ENCODE measurements at places on chromosomes 2 and 18.

- DNase-seq = no peak
Measured at GRCh38 chr2:202158796-202159195, 79.6 kb downstream of the SUMO1 start.

GRCh38 chr2:75315436-75315835 lies 116.1 kb upstream of the TACR1 start:
- no peak for DNase-seq

GRCh38 chr18:8987241-8987640 lies 115.3 kb upstream of the NDUFV2 start:
- DNase-seq = no peak

GRCh38 chr2:199983534-199983933 lies 28.2 kb downstream of the MAIP1 start:
- no peak for DNase-seq

DNA sequence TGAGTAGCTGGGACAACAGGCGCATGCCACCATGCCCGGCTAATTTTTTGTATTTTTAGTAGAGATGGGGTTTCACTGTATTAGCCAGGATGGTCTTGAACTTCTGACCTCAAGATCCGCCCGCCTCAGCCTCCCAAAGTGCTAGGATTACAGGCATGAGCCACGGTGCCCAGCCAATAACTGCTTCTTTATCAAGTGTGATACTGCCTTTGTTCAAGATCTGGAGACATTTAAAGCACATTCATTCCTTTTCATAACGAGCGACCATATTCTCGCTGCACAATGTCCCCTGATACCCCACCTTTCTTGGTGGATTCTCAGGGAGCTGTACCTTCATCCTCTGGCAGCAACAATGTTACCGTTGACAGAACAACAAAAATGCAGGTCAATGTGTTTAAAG lies 75.4 kb downstream of the PIEZO2 start:
- DNase-seq = no peak

DNA sequence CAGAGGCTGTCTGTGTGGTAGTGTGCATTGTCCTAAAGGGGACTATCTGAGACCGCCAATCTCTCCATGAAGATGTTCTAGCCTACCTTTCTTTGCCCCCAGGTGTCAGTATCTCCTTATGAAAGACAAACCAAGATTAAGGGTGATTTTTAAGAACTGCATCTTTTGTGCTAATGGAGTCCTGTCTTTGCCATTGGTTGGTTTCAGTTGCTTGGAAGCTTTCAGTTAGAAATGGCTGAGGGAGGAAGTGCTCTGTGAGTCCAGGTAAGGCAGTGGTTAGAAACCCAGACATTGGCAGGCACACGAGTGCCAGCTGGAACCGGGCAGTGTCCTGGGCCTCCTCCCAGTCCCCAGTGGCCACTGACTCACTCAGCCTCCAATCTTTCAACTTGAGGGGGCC lies 111.3 kb downstream of the DOCK10 start:
- DNase-seq = no peak

GRCh38 chr2:19078709-19079108 lies 279.7 kb downstream of the OSR1 start:
- no peak for DNase-seq

- no peak for DNase-seq
Measured at GRCh38 chr2:101512993-101513392, 38.1 kb upstream of the RFX8 start.

- no peak for DNase-seq
Measured at GRCh38 chr2:96330407-96330806, 5.2 kb upstream of the NCAPH start.

DNA sequence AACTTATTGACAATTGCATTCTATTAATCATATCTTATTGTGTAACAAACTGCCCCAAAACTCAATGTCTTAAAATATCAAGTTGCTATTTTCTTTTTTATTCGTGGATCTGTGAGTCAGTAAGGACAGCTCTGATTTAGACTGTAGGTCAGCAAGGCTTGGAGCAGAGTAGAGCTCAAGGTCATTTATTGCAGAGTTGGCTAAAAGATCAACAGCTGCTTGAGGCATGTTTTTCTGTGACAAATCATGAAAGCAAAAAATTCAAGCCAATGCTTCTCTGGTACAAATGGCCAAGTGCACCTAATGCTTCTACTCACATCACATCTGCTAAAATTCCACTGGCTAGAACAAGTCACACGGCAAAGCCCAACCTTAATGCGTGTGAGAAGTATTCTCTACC lies 497.7 kb upstream of the LRATD1 start:
- DNase-seq = no peak

DNA sequence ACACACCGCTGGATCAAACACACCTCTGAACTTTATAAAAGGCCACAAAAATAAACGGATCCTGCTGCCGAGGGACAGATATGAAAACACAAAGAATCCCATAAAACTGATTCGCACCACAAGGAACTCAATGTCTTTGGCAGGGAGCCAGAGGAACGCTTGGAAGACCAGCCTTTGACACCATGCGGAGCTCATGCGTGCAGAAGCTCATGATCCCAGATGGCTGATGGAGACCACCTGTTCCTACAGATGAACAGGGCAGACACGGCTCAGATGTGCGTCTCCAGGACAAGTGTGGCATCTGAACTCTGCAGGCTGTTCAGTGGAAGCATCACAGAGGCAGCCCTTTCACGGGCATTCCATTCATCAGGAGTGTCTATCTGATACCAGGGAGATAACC lies 24.9 kb downstream of the COPS9 start:
- DNase-seq = peak; percentile 5

DNA sequence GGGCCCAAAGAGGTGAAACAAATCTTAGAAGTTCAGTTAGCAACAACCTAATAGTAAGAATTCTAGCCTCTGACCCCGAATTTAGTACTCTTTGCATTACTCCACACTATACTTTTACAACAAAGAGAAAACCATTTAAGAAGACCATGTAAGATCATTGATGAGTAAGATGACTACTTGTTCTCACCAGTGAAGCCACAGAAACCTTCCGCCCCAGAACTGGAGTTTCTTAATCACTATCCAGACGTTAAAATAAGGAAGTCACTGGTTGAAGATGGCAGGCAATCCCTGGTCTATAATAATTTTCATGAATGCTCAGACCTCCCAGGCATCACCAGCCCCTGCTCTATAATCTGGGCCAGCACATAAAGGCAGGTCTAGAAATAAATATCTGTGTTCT lies 95.0 kb downstream of the TMEM163 start:
- DNase-seq = no peak

DNA sequence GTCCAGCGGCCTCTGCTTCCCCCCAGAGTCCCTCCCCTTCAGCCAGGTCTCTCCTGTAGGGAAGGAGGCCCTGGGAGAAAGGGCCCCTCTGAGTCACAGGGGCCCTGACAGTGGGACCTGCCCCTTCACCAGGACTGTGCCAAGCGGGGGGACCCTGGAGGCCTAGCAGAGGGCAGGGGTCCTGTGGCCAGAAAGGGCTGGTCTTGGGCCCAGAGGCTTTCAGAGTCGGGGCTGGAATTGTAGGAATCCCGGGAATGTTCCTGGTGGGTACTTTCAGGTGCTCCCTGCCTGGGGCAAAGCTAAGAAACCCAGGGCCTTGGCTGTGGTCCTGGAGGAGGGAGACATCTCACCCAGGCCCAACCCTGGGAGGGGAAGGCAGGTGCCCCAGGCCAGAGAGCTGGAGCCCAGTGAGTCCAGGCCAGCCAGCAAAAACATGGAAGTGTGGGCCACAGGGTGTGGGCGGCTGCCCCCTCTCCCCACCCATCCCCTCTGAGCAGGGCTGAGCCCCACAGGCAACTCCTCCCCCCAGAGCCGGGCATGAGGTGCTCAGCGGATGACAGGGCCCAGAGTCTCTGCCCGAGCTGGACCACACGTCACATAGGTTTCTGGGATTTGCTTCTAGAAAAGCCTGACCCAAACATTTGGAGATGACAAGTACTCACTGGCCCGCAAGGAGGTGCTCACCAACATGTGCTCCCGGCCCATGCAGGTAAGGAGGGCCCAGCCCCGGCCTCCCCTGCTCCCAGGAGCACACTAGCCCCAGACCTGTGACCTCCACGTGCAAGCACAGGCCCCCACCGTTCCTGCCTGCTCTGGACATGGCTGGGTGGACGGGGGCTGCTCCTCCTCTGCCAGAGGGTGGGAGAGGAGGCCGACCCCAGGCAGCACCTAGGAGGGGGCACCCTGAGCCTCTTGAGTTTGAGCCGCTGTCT lies 48.2 kb upstream of the ALPP start:
- no peak for DNase-seq

DNA sequence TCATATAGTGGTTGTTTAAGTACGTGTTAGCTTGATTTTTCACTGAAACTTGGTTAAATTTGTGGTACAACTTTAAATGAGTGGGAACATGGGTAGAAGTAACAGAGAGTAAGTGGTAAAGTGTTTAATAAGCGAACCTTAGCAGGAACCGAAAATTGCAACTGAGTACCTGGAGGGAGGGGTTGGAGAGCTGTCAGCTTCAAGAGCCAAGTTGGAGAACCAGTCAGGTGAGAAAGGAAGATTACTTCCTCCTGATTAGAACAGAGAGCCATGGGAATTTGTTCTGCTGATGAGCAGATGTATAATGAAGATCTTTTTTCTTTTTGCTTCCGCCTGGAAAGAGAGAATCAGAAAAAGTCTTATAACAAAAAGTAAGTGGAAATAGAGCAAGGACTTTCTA lies 158.4 kb upstream of the CDH7 start:
- no peak for DNase-seq

DNA sequence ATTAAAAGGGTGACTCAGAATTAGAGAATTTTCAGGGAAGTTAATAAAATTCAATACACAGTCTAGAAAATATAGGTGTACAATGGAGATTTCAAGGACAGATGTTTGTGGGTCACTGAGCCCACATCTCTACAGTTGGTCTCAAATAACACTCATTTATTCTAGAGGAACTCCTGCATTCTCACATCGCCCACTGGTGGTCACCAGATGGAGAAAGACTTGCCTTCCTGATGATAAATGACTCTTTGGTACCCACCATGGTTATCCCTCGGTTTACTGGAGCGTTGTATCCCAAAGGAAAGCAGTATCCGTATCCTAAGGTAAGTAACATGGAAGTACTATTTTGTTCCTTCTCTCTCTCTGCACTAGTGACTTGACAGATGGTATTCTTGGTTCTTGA lies 1297.1 kb downstream of the DPP10 start:
- no peak for DNase-seq

DNA sequence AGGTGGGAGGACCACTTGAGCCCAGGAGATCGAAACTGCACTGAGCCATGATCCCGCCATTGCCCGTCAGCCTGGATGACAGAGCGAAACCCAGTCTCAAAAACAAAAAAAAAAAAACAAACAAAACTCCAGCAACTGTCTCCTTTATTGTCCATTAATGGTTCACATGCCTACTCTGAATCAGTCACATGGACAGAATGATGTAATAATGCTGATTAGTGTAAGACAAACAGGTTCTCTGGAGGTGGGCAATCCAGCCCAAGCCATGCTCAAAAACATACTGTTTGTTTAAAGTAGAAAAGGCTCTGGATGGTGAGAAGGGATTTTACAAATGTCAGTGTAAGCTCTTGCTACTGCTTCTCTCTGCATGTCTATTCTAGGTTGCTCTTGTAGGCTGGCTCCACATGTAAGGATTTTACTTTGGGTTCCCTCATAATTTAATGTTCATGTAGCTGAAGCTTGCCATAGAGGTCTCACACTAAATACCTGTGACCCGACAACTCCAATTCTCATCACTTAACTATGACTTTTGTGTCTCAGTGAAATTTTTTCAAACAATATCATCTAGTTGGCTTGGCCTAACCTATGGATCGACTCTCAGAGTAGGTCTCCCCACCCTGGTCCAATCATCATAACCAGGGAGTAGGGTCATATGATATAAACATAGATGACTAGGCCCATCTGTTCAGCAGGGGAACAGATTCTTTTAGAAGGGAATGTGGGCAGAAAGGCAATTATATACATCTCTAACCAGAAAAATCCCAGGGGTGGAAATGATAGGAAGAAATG lies 83.9 kb upstream of the SLC39A10 start:
- DNase-seq = no peak

DNA sequence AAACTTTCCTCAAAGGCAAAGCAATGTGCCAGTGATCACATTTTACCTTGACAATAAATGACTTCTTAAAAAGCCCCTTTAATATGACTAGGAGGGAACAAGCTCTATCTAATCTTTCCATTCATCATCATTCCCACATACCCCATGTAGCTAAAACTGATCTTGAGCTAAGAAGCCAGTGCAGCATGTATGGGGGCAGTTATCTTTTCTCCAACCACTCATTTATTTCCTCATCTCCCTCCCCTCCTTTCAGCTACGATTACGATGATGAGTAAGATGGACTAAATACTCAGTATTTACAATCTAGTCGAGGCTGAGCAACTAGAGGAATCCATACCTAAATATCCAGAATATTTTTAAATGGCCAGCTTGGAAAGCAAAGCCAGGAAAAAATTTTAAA lies 35.5 kb downstream of the PNO1 start:
- DNase-seq = no peak

GRCh38 chr2:12490641-12491040 lies 226.1 kb upstream of the TRIB2 start:
- no peak for DNase-seq

DNA sequence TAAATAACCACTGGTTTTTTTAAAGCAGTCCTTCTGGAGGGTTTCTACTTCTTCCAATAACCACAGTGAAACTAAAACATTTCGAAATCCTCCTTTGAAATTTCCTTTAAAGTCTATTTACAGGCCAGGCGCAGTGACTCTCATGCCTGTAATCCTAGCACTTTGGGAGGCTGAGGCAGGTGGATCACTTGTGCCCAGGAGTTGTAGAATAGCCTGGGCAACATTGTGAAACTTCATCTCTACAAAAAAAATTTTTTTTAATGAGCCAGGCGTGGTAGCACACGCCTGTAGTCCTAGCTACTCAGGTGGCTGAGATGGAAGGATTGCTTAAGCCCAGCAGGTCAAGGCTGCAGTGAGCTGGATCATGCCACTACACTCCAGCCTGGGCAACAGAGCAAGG lies 15.2 kb downstream of the KIDINS220 start:
- DNase-seq = no peak

GRCh38 chr18:54205959-54206358 lies 18.5 kb downstream of the MBD2 start:
- no peak for DNase-seq

DNA sequence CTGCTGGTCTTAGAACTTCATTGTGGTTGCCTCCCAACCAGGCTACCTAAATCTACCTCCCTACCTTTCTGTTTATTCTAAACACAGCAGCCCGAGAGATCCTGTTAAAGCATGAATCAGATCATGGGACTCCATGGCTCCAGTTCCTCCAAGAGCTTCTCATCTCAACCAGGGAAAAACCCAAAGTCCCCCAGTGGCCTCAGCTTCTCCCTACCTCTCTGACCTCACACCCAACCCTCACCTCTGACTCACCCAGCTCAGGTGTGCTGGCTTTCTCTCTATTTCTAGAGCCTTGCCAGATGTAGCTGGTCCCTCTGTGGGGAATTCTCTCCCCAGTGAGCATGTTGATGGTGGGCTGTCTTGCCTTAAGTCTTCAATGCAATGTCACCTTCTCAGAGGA lies 93.8 kb upstream of the COPS8 start:
- DNase-seq = no peak

DNA sequence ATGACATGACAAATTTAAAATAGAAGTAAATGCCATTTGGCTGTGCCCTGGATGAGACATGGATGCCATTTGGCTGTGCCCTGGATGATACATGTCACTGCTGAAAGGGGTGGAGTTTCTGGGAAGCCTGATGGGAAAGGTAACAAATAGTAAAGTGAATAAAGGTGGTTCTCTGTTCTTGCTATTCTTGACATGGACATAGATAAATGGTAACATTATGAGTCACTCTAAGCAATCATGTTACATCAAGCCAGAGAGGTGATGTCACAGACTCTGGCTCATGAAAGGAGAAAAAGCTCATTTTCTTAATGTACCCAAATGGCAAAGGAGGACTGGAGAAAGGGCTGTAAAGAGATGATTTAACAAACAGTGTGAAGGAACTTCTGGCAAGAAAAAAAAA lies 86.4 kb downstream of the EML6 start:
- no peak for DNase-seq

GRCh38 chr2:181224866-181225265 lies 232.3 kb upstream of the ITGA4 start:
- DNase-seq = no peak
